ENCODE measurements at places on chromosomes 7 and 10. TPM values are rescaled to one million over a fixed set of nuclear protein-coding genes. Genes with fewer than 3 reads are reported as not detected.

DNA sequence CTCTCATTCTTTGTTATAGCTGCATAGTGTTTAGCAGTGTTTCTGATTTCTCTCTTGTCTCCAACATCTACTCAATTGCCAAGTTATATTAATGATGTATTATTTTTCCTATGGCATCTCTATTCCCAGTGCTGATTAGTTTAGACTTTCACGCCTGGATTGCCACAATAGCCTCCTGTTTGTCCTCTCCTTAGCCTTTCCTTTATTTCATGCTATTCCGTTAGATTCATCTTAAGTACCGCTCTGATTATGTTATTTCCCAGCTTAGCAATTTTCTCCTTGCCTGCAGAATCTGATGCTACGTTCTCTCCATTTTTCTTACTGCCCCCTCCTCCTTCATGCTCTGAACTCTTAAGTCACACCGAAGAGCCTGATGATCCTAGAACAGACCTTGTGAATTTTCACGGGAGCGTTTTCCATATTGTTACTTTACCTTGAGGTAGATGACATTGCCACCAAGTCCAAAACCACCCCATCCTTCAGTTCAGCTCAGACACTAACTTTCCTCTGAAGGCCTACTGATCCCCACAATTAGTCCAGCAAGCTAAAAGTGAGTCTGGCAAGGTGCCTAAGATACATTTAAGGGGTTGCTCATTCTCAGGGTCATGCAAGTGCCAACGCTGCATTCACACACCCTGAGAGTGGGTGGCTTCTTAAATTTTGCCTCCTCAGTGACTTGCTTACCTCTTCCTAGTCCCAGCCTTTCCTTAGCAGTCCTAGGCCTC lies 6.6 kb upstream of the NRF1 start:
- H3K27ac ChIP-seq, result no peak overlapping the region
- H3K4me1 ChIP-seq, result peaks cover 2% of the 10 kb centered on the region
- DNase-seq, result no peak
- H3K4me3 ChIP-seq, result no peak overlapping the region

GRCh38 chr10:75403144-75403938 lies 1.8 kb upstream of the ZNF503 start:
- no peak for DNase-seq
- H3K4me1 ChIP-seq, result no peaks in the 10 kb centered on the region
- no peaks in the 10 kb centered on the region for H3K36me3 ChIP-seq
- peak overlapping the region; percentile 84 for H3K27ac ChIP-seq
- peak overlapping the region; percentile 79 for H3K4me3 ChIP-seq

GRCh38 chr10:110226926-110227641 lies 19.7 kb downstream of the MXI1 start:
- H3K4me3 ChIP-seq, result peak overlapping the region; percentile 90
- peak overlapping the region; percentile 98 for H3K27ac ChIP-seq

PRLHR gene
- not detected for total RNA-seq

GRCh38 chr7:114885836-114886235 lies 36.1 kb upstream of the MDFIC start:
- H3K4me3 ChIP-seq, result no peak overlapping the region
- no peaks in the 10 kb centered on the region for H3K27me3 ChIP-seq
- H3K27ac ChIP-seq, result no peak overlapping the region
- H3K36me3 ChIP-seq, result no peaks in the 10 kb centered on the region
- DNase-seq, result no peak

DNA sequence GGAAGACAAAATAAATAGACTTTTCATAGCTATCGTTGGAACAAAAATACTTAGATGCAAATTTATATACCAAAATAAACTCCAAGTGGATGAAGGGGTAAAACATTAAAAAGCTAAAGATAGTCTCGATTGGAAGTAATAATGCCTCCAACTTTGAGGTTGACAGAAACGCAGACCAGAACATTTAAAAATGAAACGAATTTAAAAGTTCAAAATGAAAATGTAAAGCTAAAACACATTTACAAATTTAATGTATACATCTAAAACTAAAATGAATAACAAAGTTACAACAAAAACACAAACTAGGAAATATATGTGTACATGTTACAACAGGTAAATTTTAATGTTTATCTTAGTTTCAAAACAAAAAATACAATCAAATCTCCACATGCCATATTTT lies 107.5 kb upstream of the AKR1E2 start:
- H3K27me3 ChIP-seq, result no peaks in the 10 kb centered on the region
- no peak overlapping the region for H3K27ac ChIP-seq
- no peaks in the 10 kb centered on the region for H3K36me3 ChIP-seq
- DNase-seq, result no peak
- no peak overlapping the region for H3K4me3 ChIP-seq

ELMO1 gene
- 82.0 TPM for total RNA-seq

GPR146 gene
- 5.9 TPM for total RNA-seq

GRCh38 chr7:80362010-80362618 lies 149.8 kb downstream of the GNAT3 start:
- H3K36me3 ChIP-seq, result no peaks in the 10 kb centered on the region
- H3K27me3 ChIP-seq, result no peaks in the 10 kb centered on the region
- no peaks in the 10 kb centered on the region for H3K4me1 ChIP-seq
- no peak overlapping the region for H3K4me3 ChIP-seq
- no peak overlapping the region for H3K27ac ChIP-seq

PPP1R17 gene
- total RNA-seq, result not detected

OR9A2 gene
- not detected for total RNA-seq

DNA sequence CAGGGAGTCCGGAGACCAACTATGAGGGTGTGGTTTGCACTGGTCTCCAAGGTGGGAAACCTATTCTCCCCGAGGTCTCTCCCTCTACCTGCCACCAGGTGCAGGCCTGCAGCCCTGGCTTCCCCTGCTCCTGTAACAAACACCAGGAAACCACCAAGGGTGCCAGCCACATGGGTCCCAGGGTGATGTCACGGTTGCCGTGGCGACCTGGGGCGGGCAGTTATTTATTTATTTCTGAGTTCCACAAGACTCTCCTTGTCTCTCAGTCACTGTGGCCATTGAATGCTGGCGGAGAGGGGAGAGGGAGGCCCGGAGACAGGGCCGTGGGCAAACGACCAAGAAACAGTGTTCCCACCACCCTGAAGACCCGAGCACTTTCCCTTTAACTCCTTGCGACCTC lies 27.0 kb downstream of the MMD2 start:
- no peak for DNase-seq
- no peaks in the 10 kb centered on the region for H3K4me1 ChIP-seq
- no peaks in the 10 kb centered on the region for H3K27me3 ChIP-seq

- H3K27ac ChIP-seq, result no peak overlapping the region
- H3K36me3 ChIP-seq, result no peaks in the 10 kb centered on the region
- no peak for DNase-seq
- peaks cover 50% of the 10 kb centered on the region for H3K4me1 ChIP-seq
Observed at GRCh38 chr10:71984126-71984808, 20.1 kb downstream of the CHST3 start.

DNA sequence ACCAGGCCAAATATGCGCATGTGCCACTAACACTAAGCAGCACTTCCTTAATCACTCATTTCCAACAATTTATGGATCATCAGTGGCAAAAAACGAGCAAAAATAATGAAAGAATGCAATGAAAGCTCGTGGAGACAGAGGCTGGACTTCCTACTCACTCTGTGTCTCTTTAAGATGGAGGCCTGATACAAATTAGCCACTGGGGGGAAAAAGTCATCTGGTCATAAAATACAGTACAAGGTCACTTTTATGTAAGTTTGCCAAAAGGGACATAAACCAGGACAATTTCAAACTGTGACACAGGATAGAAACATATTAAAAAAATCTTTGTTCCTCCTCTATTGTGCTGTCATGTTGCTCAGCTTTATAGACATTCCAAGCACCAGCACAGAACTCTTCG lies 101.7 kb downstream of the LMBR1 start:
- DNase-seq, result no peak
- no peaks in the 10 kb centered on the region for H3K36me3 ChIP-seq
- no peak overlapping the region for H3K27ac ChIP-seq
- H3K27me3 ChIP-seq, result no peaks in the 10 kb centered on the region
- H3K4me1 ChIP-seq, result no peaks in the 10 kb centered on the region

DNA sequence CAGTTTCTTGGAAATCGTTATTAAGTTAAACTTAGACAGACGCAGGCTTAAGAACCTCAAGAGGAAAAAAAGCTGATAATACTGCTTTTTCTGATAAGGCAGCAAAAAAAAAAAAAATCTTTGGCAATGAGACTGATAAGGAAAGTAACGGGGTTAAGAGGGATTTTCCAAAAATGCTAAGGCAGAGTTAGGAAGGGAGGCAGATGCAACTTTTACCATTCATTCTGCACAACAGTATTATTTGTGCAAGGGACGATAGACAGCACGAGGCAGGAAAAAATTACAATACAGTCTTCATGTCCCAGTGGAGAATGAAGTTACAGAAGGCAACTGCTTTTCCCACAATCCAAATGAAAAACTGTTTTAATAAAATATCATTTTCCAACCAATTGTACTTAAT lies 194.0 kb downstream of the DOCK4 start:
- H3K36me3 ChIP-seq, result no peaks in the 10 kb centered on the region
- H3K27me3 ChIP-seq, result no peaks in the 10 kb centered on the region
- no peak overlapping the region for H3K27ac ChIP-seq
- no peak for DNase-seq
- no peak overlapping the region for H3K4me3 ChIP-seq
- H3K4me1 ChIP-seq, result no peaks in the 10 kb centered on the region

All from Peyer's patch (tissue), 4 donors.